Activated gamma-delta T cell treated with anti-CD3 and anti-CD28 coated beads, Interleukin-2, amount 50 U/mL, for 16 hours (primary cell): ENCODE measurements at places on chromosomes 4 and X.

DNA sequence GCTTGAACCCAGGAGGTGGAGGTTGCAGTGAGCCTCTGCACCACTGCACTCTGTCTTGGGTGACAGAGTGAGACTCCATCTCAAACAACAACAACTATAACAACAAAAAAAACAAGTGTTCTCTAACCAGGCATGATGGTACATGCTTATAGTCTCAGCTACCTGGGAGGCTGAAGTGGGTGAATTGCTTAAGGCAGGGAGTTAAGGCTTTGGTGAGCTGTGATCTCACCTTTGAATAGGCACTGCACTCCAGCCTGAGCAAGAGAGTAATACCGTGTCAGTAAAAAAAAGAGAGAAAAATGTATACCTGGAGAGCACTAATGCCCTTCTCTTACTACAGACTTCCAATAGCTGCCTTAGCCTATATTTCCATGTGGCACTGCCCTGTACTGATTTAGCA is 18.9 kb upstream of the USP9X start:
- DNase-seq = no peak

DNA sequence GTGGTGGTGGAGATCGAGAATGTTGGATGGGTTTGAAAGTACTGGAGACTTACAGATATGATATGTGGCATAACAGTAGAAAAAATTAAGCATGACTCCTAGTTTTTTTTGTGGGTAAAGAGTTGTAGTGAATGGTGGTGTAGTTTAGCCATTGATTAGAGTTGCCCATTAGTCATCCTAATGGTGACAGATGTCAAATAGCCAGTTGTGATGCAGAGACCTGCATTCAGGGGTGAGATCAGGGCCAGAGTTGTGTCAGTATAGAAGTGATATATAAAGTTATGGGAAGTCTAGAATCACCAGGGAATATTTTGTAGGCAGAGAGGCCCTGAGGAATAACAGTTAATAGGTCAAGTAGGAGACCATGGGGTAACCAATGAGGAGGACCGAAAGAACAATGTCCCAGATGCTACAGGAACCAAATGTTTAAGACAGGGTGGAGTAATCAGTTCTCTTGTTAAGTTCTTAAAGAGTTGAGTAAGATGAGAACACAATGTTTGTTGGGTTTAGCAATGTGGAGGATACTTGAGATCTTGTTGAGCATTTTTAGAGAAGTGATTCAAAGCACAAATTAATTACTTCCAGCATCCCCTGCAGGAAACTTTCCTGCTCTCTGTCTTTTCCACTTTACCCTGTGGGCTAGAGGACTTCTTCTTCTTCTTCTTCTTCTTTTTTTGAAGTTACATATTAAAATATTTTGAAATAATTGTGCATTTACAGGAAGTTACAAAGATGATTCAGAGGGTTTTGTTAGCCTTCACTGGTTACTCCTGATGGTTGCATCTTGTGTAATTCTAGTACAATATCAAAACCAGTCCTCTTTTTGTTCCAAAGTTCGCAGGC is 13.3 kb downstream of the SGMS2 start:
- no peak for DNase-seq

- DNase-seq = peak; percentile 42
Measured at GRCh38 chrX:124217304-124218251, 114.9 kb upstream of the TEX13D start.

DNA sequence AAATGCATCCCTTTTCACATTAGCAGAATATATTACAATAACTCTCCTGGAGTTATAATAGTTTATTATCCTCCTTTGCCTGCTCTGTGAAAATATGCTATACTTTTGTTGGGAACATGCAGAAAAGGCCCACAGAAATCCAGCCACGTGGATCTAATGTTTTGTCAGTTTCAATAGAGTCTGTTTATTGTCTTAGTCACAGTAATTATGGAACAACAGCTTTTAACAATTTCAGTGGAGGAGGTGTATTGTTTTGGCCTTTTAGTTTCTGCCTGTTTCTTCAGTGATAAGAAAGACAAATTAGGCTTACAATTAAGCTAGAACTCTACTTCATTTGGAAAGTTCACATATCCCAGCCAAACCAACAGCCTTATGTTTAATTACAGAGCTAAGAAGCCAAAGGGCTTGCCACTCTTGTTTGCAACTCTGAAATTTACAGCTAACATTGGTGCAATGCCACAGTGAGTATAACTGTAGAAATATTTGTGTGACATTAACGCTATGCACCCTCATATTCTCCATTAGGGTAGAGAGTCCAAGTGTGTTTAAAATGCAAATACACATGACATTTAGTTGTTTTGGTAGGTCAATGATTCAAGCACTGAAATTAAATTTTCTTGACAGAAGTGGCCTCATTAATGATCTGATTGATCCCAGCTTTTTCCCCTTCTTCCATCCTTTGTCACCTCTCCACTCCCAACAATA is 175.8 kb downstream of the USP46 start:
- no peak for DNase-seq

GRCh38 chr4:129900430-129900953 is 804.5 kb downstream of the C4orf33 start:
- no peak for DNase-seq

DNA sequence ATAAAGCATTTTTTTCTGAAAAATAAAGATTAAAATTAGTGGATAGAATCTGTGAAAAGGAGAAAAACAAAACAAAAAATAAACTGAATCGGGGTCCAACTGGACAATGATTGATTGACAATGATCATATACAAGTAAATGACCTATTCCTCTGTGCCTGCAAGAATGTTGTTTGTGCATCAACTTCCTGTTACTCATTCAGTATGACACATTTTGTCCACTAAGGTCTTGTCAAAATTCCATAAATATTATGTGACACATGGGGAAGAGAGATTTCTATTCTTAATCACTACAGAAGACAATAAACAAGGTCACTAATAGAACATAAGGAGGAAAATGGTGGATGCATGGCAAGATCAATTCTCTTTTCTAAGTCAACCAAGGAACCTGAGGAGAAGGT is 54.9 kb downstream of the F8 start:
- no peak for DNase-seq

GRCh38 chr4:94561249-94562024 is 109.7 kb downstream of the PDLIM5 start:
- DNase-seq = no peak

DNA sequence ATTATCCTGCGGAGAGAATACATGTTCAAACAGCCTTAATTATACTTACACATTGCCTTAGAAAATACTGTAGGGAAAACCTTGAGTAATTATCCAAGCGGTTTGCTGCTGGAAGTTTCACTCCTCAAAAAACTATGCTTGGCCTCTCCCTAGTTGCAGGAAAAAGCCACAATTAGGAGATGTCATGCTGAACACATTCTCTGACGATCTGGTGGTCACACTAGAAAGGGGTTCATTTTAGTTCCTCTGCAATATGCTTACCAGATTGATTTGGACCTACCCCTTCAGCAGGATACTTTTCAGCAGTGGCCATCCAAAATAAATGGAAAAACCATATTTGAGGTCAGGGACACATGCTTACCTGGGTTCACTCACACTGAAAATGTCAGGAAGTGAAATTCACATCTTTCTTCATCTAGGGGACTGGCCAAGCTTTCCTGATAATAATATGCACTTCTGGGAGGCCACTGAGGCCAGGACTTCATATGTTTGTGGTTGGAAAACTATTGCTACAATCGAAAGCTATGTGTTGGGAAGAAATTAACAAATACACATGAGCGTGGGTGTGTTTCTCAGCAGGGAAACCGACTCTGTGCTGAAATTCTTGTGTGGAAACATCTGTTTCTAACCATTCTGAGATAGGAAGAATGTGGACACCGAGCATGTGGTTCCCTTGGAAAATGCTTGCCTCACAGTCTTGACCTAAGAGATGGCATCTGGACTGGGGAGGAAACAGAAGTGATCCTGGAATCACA is 68.8 kb downstream of the ATXN3L start:
- no peak for DNase-seq
